ENCODE measurements at places on chromosomes 1 and 21. TPM values are rescaled to one million over a fixed set of nuclear protein-coding genes. Genes with fewer than 3 reads are reported as not detected.

YY1AP1 gene
- 24.8 TPM for total RNA-seq

ZBTB8A gene
- total RNA-seq, result 3.0 TPM

SELP gene
- 0.49 TPM for total RNA-seq

L1TD1 gene
- not detected for total RNA-seq

DCST2 gene
- not detected for total RNA-seq

MIXL1 gene
- 0.20 TPM for total RNA-seq

HCRTR1 gene
- total RNA-seq, result 0.13 TPM

HUNK gene
- not detected for total RNA-seq

PLPPR4 gene
- not detected for total RNA-seq

DIO1 gene
- not detected for total RNA-seq

NEGR1 gene
- 0.25 TPM for total RNA-seq

SPRR4 gene
- total RNA-seq, result not detected

FMO4 gene
- 0.27 TPM for total RNA-seq

C1orf21 gene
- 13.6 TPM for total RNA-seq

NHLH2 gene
- total RNA-seq, result not detected

OR2L5 gene
- not detected for total RNA-seq

CBR3 gene
- total RNA-seq, result 34.6 TPM

SLC1A7 gene
- not detected for total RNA-seq

SLFNL1 gene
- 0.07 TPM for total RNA-seq

SNAPIN gene
- total RNA-seq, result 62.2 TPM

CD1C gene
- total RNA-seq, result not detected

CDC20 gene
- total RNA-seq, result 174 TPM

SAMSN1 gene
- total RNA-seq, result 0.33 TPM

CYP2J2 gene
- not detected for total RNA-seq

PTGFRN gene
- total RNA-seq, result 9.0 TPM

S100A14 gene
- total RNA-seq, result not detected

OR2T29 gene
- not detected for total RNA-seq

PDC gene
- total RNA-seq, result not detected

PADI4 gene
- total RNA-seq, result not detected

HLX gene
- 45.7 TPM for total RNA-seq

CNIH3 gene
- total RNA-seq, result 0.39 TPM

TNFSF18 gene
- 109 TPM for total RNA-seq

ALG14 gene
- 1.3 TPM for total RNA-seq

AMY1C gene
- not detected for total RNA-seq

PRKAB2 gene
- total RNA-seq, result 8.9 TPM

AMPD1 gene
- not detected for total RNA-seq

Measured in mammary microvascular endothelial cell (primary cell).